CD4-positive, alpha-beta T cell treated with Interleukin-10 for 1 hour (primary cell): ENCODE measurements at places on chromosomes 11 and 22.
A peak's percentile ranks its signal among the peaks of the same experiment; 100 is the strongest.

DNA sequence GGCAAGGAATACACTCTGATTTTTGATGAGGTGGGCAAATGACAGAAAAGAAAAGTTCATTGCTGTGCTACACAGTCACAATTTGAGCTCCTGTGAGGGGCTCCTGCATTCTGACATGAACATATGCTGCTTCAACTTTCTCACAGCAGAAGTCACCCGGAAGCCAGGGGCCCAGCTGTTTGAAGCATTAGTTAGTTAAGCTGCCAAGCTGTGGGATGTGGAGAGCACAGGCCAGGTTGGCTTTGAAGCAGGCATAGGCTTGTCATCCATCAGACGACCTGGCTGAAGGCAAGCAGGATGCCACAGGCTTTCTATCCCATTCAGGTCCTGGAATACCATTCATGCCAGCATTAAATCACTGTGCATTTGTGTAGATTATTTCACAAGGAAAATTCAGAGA is 63.1 kb downstream of the MTNR1B start:
- DNase-seq = no peak

GRCh38 chr22:40430991-40431390 is 60.6 kb downstream of the SGSM3 start:
- no peak for DNase-seq

DNA sequence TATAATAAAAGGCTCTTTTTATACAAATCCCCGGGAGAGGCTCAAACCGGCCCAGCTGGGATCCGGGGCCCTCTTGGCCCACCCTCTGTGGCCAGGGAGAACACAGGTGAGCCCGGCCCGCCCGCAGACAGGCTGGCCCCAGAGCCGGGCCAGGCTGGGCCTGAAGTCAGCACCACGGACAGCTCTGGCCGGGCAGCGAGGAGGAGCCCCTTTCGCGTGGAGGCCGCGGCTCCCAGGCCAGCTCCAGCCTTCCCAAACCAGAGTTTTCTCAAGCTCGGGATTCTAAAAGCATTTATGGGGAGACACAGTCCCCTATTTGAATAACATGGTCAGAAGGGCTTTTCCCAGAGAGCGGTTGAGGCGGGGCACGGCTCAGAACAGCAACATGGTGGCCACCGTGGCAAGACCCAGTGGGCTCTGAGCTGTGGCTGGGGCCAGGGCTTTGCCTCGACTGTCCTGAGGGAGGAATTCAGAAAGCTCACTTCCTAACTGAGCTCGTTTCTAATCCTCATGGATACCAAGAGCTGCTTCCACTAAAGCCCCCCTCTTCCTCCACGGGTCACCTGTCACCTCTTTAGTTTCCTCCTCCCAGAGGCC is 115.4 kb downstream of the BRD1 start:
- no peak for DNase-seq

DNA sequence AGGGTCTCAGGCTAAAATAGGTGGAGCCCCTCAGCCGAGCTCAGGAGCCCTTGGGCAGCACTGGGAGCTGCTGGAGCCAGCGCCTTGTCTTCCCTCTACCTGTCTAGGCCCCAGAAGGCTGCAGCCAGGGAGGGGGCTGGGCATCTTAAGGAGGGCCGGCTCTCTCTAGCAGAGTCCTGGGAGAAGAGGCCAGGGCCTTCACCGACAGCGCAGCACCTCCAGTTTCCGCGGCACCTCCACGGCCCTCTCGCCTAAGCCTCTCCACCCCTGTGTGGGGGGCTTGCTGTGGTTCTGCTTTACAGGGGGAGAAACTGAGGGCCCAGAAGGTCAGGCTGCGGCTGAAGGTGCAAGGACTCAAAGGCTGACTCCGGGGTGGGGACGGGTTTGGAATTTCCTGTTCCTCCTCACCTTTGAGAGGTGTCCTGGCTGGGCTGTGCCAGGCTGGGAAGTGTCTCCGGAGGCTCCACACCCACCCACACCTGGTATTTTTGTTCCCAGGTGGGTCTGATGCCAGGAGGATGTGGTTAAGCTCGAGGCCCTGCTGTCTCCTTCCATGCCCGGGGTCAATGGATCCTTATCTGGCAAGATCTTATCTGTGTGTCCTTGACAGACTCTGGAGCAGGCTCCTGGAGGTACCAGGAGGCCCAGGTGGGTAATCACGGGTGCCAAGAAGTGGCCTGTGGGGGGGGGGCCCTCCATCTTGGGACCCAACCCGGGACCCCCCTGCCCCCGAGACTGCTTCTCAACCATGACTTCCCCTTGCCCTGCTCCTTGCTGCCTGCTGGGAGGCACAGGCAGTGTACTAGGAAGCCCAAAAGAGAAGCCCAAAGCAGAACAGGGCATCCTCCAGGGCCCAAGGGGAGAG is 95.3 kb upstream of the FGF3 start:
- no peak for DNase-seq

DNA sequence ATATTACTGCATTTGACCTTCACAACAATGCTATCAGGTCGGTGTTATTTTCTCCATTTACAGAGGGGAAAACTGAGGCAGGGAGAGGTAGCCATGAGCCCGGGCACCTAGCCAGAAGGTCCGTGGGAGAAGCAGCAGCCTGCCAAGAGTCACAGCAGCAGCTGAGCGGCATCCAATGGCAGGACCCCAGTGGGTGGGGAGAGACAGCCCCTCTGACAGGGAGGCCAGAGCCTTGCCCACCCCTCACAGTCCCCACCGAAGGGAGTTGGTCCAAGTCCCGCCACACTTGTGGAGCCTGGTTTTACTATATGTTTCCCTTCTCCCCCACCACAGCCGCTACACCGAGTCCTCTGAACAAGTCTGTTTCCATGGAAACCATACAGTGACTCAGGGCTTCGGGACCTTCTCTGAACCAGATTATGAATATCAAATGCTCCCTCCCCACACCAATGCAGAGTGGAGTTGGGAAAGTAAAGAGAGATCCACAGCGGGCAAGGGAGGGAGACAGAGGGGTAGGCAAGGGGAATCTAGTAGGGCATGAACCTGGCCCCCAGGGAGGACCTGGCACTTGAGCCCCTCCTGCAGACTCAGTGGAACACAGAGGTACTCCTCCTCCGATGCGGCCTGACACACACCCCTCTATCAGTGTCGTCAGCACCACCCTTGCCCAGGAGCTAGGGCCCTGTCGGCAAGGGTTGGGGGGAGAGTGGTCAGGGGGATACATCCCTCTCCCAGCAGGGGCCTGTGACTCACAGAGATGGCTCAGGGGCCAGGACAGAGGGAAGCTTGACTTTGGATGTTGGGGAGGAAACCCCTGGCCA is 2.5 kb downstream of the CHST1 start:
- DNase-seq = no peak

GRCh38 chr11:71355281-71355680 is 92.9 kb downstream of the DHCR7 start:
- DNase-seq = no peak

- DNase-seq = peak; percentile 12
Observed at GRCh38 chr11:14393889-14394288, 34.9 kb upstream of the RRAS2 start.

GRCh38 chr11:13367115-13367514 is 89.5 kb downstream of the BMAL1 start:
- no peak for DNase-seq

DNA sequence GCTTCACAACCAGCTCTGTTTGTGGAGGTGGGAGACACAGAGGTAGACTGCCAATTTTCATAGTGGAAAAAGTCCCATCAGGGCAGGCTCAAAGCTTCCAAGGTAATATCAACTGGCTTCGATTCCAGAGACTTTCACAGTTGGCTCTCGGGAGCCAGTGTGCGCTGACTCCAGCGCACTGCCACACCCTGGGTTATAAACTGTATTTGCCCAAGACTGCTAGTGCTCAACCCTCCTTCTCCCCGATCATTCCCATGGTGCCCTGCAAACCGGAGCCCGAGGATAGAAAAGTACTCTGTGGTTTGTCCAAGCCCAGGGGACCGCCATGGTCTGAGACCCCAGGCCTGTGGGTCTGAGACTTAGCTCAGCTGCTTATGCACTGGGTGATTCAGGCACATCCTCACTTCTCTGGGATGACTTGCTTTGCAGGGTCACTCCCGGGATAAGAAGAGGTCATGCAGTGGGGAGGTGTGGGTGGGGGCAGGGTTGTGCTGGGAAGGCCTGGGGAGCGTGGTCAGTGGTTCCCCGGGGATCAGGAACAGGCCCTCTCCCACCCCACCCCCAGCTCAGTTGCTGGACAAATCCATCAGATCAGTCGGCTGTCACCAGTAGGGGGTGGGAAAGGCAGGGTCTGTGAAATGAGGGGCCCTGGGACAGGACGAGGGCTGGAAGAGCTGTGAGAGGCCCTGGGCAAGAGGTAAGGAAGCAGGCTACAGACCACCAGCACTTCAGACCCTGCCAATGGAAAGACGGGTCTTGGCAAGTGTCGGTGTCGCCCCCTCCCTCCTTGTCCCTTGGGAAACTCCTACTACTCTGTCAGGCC is 26.7 kb upstream of the PICK1 start:
- no peak for DNase-seq

DNA sequence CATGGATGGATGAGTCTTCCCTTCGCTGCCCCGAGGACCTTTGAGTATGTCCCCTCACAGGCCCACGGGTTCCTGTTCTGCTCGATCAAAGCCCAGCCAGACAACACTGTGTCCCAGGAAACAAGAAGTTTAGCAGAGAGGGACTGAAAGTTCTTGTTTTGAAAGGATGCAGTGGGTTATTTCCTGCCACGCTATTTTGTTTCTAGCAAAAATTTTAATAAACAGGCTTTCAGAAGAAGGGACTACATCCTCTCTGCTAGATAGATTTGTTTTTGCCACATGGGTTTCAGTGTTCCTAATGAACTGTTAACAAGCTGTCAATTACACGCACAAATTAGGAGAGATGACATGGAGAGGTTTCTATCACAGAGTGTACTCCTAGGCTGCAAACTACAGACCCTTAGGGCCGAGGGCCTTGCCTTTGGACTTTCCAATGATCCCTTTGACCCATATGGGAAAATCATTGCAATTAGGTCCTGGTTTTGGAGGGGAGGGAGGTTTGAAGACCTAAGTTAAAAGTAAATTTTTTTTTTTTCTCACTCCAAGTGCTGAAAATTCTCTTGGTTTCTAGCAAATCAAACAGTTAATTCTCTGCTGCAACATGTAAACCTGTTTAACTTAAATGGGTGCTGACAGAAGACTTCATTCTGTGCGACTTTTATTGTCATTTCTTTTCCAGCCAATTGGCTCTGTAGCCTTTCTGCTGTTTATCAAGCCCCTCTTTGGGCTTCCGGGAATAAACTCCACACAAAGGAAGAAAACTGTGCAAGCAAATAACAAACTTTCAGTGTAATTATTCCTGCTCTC is 81.4 kb downstream of the RCN1 start:
- no peak for DNase-seq

GRCh38 chr11:10272132-10272531 is 21.9 kb downstream of the SBF2 start:
- no peak for DNase-seq

DNA sequence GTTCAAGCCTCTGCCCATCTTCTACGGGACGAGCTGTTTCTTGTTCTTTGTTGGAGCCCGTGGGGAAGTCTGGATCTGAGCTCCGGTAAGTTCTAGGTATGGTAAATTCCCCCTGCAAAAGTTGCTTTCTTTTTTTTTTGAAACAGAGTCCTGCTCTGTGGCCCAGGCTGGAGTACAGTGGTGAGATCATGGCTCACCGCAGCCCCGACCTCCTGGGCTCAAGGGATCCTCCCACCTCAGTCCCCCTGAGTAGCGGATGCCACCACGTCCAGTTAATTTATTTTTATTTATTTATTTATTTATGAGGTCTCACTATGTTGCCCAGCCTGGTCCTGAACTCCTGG is 35.5 kb upstream of the MOB2 start:
- DNase-seq = no peak

DNA sequence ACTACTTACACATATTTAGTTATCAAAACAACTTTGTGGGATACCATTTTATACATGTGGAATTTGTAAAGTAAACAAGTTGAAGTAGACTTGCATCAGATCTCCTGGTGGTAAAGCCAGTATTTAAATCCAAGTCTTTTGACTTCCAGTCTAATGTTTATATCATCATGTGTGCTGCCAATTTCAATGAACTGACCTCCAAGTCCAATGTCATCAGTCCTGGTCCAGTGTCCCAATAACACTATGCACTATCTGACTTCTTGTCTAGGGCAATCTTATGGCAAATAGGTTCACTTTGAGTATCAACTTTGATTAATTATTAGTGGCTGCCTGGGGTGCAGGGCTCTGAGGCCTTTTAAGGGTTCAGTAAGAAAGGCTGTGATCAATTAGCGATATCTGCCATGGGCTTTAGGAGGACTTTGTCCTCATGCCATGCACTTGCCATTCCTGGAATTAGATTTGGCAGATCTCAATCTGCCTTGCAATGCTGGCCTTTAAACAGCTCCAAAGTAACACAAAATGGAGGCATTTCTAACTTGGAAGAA is 9.6 kb upstream of the PTS start:
- DNase-seq = no peak

GRCh38 chr11:67271541-67272284 is 5.4 kb downstream of the GRK2 start:
- peak; percentile 69 for DNase-seq

DNA sequence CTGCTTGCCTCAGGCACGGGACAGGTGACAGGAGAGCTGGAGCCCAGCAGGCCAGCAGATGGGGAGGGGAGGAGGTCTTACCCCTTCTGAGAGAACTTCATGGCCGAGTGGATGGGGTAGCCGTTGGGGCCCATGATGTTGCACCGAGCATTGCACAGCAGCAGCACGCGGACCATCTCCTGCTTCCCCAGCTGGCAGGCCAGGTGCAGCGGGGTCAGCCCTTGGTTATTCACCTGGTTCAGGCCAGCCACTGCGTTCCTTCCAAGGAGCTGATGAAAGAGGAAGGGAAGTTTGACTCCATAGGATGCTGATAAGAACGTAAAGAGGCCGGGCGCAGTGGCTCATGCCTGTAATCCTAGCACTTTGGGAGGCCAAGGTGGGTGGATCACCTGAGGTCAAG is 29.4 kb upstream of the BAIAP2L2 start:
- no peak for DNase-seq

DNA sequence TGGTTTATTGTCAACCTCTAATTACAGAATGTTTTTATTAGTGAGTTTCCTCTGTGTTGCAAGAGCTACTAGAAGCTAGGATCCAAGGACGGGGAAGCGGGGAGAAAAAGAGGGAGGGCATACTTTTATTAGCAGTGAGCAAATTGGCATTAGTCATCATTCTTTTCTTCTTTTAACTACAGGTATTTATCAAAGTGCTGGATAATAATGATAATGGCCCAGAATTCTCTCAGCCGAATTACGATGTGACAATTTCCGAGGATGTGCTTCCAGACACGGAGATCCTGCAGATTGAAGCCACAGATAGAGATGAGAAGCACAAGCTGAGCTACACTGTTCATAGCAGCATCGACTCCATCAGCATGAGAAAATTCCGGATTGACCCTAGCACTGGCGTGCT is 179.7 kb upstream of the MTNR1B start:
- DNase-seq = no peak

- no peak for DNase-seq
Observed at GRCh38 chr11:112355726-112356125, 95.1 kb upstream of the PLET1 start.

DNA sequence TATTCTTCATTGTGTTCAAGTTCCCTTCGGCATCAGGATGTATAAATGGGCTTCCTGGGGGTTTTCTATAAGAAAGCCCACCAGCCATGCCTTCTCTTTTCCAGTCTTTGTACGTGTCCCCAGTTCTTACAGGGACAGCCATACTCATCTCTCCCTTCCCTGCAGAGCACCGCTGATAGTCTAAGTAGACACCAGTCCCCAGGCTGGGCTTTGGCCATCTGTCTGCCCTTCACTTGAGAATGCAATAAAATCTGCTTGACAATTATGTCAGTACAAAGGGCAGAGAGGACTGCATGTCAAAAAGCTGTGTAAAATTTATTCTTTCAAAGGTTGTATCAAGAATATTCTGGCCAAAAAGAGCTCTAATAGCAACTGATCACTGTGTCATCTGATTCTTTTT is 27.3 kb downstream of the NTM start:
- no peak for DNase-seq

- DNase-seq = no peak
Observed at GRCh38 chr11:19849107-19849789, 136.6 kb downstream of the NAV2 start.
